Tracheal epithelial cell (primary cell): ENCODE measurements at places on chromosomes 7 and 10. TPM values are rescaled to one million over a fixed set of nuclear protein-coding genes. Genes with fewer than 3 reads are reported as not detected.

GARIN1A gene
- total RNA-seq: 0.24 TPM in 1 of 2 replicates, not detected in the other

CYP2C9 gene
- total RNA-seq: not detected in 2 replicates

PLA2G12B gene
- total RNA-seq: not detected in 2 replicates

EBLN1 gene
- total RNA-seq: not detected in 2 replicates

BPGM gene
- 12.1 and 36.9 TPM in 2 replicates for total RNA-seq

NME8 gene
- not detected in 2 replicates for total RNA-seq

MUC3A gene
- total RNA-seq: not detected in 2 replicates

CYP3A4 gene
- under 0.01 and 0.21 TPM in 2 replicates for total RNA-seq

DNAJC30 gene
- total RNA-seq: 0.72 and 1.1 TPM in 2 replicates

NEUROG3 gene
- not detected in 2 replicates for total RNA-seq

SLC13A1 gene
- not detected in 2 replicates for total RNA-seq

ZCWPW1 gene
- total RNA-seq: 1.4 and 2.8 TPM in 2 replicates

LIPN gene
- total RNA-seq: not detected in 2 replicates

LRRC4 gene
- total RNA-seq: 1.7 TPM in 2 replicates

NEBL gene
- 9.2 and 19.8 TPM in 2 replicates for total RNA-seq
